ENCODE measurements at places on chromosomes 2 and 18.

DNA sequence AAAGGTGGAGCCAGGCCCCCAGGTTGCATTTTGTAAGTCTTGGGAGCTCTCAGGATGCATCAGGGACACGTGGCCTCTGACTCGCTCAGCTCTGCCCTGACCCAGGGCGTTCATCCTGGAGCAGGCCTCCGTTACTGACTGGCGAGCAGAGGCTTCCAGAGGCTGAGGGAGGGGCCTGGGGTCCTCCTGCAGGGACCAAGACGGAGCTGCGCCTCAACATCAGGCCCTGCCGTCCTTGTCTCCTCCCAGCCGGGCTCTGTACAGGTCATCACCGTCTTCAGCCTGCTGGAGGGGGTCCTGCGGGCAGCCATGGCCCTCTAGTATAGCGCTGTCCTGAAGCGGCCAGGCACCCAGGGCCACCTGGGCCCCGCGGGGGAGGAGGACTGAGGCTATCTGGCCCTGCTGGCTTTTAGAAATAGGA lies 10.2 kb upstream of the ALPP start:
- DNase-seq = no peak

GRCh38 chr2:239400596-239401066 lies at the start of gene HDAC4:
TSS of gene HDAC4 (minus strand) at chr2:239401020. CDS start at chr2:239352699, 48,321 bp downstream.
- no peak for DNase-seq

GRCh38 chr2:71614976-71615766 lies 161.8 kb downstream of the DYSF start:
- no peak for DNase-seq

- no peak for DNase-seq
Observed at GRCh38 chr2:232018181-232018580, 56.7 kb downstream of the DIS3L2 start.

GRCh38 chr18:10893196-10893595 lies 256.2 kb downstream of the PIEZO2 start:
- DNase-seq = no peak

DNA sequence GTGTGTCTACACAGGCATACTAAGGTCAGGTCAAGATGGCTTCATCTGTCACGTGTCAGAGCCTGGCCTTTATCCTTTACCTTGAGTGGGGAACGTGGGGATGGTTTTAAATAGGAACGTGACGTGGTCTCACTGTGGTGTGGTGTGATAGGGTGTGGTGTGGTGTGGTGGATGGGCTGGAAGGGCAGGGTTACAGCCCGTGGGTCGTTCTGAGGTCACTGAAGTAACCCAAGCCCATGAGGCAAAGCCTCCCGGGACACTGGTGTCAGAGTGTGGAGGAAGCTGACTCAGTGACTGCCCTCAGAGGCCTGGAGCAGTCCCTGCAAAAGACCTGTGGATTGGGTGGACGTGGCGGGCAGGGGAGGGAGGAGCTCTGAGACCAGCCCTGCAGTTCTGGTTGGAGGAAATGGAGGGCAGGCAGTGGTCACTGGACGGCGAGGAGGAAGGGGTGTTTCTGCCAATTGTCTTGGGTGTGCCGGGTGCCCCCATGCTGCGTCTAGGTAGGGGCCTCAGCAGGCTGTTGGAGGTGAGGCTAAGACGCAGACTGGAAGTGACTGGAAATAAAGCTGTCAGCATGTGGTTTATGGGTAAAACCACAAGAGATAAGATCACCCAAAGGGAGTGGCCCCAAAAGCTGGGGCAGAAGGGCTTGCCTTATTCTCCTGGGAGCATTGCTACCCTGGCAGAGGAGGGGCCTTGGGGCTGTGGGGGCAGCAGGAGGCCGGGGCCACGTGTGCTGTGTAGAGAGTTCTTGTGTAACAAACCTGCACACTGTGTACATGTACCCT lies 84.8 kb downstream of the SH3RF3 start:
- no peak for DNase-seq

DNA sequence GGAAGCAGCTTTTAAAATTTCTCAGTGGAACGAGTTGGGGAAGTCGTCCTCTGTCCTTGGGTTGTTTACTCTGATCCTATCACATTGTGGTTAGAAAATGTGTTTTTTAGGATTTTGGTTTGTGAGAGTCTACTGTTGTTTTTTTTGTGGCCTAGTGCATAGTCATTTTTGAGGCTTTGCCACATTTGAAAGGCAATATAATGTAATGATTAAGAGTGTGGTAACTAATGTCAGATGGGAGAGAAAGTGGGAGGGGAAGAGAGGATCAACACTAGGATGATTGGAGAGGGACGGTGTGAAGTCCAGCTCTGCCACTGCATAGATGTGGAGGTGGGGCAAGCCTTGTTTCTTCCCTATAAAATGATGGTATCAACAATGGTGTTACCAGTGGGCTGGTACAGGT lies 8.5 kb downstream of the SP140L start:
- no peak for DNase-seq

DNA sequence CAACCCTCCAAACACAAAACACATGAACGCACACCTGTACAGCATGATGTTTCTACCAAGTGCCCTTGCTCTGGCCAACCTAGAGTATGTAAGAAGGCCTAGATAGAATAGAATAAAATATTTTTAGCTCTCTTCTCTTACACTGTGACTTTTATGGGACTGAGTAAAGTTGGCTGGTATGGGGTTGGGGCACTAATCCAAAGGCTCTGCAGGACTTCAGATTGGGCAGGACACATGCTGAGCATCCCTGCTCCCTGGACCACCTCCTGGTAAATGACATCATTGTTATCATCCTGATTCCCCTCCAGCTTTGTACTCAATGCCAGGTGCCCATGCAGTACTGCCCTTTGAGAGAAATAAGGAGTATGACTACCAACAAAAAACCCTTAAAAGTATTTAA lies 322.2 kb downstream of the SLC8A1 start:
- no peak for DNase-seq

DNA sequence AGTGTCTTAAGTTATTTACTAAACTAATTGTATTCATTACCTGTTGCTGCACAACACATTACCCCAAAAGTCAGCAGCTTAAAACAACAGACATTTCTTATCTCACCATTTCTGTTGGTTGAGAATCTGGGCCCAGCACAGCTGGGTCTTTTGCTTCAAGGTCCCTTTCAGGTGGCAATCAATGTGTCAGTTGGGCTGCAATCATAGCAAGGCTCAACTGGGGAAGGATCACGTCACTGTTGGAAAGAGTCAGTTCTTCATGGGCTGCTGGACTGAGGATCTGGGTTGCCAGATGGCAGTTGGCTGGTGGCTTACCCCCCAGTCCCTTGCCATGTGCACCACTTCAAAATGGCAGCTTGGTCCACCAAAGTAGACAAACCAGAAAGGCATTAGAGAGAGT lies 261.2 kb downstream of the SUCLG1 start:
- DNase-seq = no peak

DNA sequence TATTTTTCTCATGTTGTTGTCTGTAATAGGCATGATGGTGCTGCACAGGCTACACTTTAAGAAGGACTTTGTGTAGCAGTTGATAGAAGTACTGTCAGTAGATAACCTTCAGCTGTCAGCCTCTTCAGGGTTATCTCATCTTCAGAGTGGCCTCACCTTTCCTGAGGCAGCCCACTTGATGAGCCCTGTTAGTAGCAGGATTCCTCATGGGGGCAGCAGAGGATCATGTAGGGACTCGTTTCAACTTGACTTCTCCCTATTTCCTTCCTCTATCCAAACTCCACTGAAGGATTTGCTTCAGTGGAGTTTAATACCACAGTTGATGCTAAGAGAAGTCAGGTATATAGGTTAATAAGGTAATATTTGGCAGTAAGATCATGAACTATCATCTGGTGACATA lies 530.3 kb upstream of the FSIP2 start:
- DNase-seq = no peak

GRCh38 chr2:204453730-204454167 lies 91.5 kb upstream of the PARD3B start:
- DNase-seq = no peak

DNA sequence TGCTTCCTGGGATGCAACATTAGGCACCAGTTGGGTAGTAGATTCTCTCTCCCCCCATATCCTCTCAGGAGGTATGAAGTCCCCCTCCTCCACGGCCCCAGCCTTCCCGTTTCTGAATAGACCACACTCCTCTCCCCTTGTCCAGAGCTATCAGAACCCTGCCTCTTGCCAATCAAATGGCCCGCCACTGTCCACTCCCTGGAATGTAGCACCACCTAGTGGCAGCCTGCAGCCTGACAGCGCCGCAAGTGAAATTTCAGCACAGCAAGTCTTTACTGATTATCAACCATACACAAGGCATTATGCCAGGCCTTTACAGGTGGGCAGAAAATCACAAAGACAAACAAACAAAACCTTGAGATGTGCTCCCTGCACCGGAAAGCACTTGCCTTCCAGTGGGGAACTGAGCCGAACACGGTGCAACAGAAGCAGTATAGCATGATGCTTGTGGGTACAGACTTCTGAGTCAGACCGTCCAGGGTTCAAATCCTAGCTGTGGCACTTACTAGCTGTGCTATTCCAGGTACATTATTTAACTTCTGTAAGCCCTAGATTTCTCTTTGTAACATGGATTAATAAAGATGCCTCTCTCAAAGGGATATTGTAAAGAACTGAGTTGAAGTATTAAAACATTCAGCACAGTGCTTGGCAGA lies 174.0 kb downstream of the SMAD2 start:
- DNase-seq = peak; percentile 37

DNA sequence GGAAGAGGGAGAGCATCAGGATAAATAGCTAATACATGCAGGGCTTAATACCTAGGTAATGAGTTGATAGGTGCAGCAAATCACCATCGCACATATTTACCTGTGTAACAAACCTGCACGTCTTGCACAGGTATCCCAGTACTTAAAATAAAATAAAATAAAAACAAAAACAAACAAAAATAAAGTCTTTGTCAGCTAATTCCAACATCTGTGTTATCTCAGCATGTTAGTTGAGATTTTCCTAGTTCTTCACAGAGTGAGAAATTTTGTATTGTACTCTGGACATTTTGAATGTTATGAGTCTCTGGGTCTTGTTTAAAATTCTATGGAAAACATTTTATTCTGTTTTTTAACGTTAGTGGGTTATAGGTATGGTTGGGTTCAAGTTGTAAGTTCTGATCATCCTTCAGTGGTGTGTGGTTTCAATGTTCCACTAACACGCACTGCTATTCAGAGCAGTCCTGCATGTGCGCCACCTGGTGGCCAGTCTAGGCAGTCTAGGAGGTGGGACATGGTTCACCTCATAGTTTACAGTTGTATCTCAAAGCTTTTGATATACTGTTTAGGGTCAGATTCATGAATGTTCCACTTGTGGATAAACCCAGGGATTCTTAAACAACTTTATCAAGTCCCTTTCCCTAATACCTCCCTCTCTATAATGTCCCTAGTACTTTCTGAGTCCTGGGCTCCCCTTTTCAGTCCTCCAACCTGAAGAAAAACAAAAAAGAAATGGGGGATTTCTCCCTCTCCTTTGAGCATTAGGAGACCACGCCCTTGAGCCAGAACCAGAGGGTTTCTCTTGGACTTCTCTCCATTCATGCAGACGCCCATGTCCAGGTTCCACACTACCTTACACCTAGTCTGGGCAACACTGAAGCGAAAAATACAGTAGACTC lies 213.4 kb upstream of the GATA6 start:
- peak; percentile 39 for DNase-seq

GRCh38 chr2:3422161-3422779 lies 42.8 kb downstream of the TRAPPC12 start:
- DNase-seq = no peak

DNA sequence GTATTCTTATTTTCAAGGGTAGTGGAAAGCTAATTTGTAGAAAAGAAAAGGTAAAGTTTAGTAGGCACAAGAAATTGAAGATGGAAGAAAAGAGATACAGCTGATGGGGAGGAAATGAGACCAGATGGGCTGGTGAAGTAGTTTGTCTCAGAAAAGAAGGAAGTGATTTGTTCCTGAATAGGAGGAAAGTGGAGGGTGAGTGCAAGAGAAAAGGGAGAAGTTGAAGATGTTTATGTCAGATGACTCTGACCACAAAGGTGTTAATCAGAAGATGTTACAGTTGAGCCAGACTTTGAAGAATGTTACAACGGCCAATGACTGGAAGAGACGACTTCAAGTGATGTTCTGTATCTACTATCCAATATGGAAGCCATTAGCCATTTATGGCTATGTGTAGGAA lies 21.2 kb downstream of the ZSCAN30 start:
- DNase-seq = no peak

DNA sequence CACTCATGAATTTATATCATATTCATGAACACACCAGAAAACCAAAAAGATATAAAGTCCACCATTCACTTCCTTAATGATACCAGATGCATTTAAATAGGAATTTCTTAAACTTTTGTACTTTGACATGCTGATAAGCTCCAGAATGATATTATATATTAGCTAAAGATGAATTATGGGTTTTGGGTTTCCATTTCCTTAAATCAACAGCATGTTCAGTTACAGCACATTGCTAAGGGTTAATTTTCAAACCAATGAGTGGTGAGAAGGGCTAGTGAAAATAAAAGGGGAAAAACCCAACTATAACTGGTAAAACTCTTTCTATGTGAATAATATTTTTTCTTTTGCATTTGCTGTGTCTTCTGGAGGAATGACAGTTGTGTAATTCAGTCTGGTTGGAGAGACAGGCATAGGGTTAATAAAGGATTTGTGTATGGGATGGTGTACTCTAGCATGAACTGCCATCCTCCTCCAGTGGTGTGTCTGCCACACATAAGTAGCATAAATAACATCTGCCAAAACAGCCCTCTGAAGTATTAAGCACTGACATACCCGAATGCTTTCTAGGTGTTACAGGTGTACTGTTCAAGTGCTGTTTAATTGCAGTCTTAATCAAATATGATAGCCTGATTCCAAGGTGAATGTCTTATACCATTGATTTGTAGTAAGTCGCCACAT lies 19.3 kb upstream of the CPS1 start:
- DNase-seq = no peak

DNA sequence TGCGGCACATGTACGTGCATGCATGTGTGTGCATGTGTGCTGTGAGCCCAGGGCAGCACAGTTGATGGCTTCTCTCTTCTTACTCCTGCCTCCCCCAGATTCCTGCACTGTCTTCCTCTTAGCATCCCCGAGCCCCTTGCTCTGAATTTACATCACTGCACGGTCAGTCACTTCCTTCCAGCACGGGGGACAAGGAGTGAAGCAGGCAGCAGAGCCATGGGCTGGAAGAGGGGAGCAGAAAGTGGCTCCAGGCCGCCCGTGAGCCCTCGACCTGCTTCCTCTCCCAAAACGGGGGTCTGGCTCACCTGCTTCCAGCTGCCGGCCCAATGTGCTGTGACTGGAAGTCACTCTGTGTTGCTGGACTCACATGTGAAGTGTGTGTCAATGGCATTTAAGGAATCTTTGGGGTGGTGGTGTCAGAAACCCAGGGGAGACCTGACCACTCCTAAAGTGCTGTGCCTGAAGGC lies 106.1 kb downstream of the FAM210A start:
- no peak for DNase-seq

DNA sequence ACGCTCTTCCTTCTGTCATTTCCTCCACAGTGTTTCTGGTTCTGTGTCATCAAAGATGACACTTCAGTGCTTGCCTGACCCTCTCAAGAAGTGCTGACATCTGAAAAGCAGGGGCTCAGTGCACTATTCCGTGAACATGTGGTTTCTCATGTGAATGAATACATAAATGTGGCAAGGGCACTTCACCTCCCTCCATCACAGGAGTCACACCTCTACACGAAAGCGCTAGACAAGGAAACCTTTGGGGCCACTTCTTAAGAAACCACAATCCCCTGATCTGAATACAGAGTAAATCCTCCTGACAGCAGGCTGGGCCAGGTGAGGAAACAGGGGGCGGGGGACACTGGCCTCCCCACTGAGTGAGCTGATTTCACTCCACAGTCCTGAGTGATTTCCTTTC lies 145.8 kb upstream of the ACAA2 start:
- DNase-seq = no peak
